ENCODE measurements at places on chromosomes 7 and 10. TPM values are rescaled to one million over a fixed set of nuclear protein-coding genes. Genes with fewer than 3 reads are reported as not detected.

Gene TYW1B
- total RNA-seq = 3.0 TPM

DNA sequence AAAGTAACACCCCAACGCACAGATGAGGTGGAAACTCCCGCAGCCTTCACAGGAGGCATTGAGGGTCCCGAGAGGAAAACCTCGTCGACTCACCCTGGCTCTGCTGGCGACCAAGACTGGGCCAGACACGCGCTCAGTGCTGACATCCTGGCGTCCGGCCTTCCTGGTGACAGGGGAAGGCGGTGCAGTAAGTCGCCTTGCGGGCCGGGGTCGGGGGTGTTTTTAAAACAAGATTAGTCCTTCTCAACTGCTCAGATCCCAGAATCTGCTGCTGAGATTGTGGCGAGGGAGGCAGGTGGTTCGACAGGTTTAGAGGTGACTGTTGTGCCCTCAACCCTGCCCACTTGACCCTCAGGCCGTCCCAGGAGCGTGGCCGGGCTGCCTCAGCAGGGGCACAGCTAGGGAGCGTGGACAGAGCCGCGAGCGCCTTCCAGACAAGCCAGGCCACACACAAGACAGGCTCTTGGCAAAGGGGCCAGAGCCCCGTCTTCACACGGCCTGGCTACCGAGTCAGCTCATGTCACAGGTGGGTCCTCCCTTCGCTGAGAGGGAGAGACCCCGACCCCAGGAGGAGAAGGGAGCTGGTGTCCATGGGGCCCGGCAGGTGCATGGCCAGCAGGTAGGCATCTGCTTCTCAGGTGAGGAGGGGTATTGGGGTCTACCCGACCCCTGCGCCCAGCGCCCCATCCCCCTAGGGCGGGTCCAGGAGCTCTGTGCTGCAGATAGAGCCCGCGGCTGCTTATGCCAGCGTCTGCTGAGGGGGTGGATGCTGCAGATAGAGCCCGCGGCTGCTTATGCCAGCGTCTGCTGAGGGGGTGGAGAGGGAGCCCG is 81.6 kb downstream of the DNAJB6 start:
- DNase-seq = no peak
- no peak overlapping the region for H3K4me3 ChIP-seq
- H3K4me1 ChIP-seq = no peaks in the 10 kb centered on the region
- peaks cover 33% of the 10 kb centered on the region for H3K36me3 ChIP-seq

DNA sequence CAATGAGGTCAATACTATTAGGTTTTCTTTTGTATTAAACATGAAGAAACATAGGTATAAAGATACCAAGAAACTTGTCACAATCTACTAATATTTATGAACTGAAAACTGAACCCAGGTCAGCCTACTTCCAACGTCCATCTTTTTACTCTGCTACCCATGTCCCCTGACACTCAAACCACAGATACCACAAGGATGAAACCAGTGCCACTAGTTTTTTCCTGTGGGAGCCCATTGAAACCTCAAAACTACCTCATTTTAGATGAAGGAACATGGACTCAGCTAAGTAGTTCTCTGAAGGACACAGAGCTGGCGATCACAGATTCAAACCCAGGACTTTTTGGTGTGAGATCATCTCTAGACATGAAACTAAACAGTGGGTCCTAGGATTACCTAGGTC is 6.8 kb downstream of the TET1 start:
- H3K27me3 ChIP-seq = no peaks in the 10 kb centered on the region
- peaks cover 5% of the 10 kb centered on the region for H3K36me3 ChIP-seq
- no peak overlapping the region for H3K4me3 ChIP-seq
- DNase-seq = no peak
- H3K4me1 ChIP-seq = no peaks in the 10 kb centered on the region

Gene MDFIC
- 7.4 TPM for total RNA-seq

GRCh38 chr10:98492763-98493162 is 46.0 kb upstream of the HPS1 start:
- no peaks in the 10 kb centered on the region for H3K36me3 ChIP-seq
- no peak for DNase-seq
- no peak overlapping the region for H3K4me3 ChIP-seq
- H3K27ac ChIP-seq = no peak overlapping the region
- no peaks in the 10 kb centered on the region for H3K27me3 ChIP-seq

- no peaks in the 10 kb centered on the region for H3K27me3 ChIP-seq
- no peaks in the 10 kb centered on the region for H3K36me3 ChIP-seq
- no peaks in the 10 kb centered on the region for H3K4me1 ChIP-seq
- no peak overlapping the region for H3K4me3 ChIP-seq
Measured at GRCh38 chr10:78222096-78222790, 188.6 kb downstream of the RPS24 start.

DNA sequence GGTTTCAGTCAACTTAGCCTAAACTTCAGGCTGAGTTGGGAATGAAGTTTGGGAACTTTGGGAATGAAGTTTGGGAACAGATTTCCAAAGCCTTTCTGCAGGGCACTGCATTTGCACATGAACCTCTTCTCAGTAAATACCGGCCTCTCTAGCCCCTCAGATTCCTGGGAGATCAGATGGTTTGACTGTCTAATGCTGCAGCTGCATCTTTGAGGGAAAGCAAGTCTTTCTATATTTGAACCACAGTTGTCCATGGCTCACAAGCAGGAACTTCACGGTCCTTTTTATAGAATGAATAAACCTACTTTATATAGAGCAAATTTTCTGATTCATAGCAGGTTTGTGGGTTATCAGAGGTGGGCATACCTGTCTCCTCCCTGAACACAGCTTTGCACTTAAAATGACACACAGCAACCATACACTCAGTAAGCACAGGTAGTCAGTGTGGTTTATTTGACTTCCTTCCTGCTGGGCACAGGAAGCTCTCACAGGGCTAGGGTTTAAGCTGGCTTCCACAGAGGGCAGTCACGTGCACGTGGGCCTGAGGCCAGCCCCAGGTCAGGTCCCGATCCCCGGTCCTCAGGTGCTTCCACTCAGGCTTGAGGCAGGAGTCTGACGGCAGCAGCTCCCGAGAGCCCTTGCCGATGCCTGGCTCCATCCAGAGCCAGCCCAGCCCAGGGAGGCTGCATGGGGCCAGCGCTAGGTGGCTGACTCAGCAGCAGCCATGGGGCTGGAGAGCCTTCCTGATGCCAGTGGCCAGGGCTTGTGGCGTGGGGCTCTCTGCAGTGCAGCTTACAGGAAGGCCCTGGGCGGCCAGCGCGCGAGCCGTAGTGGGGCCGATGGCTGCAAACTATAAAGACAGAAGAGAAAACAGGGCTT is 12.8 kb upstream of the MMP21 start:
- no peaks in the 10 kb centered on the region for H3K4me1 ChIP-seq
- DNase-seq = peak; percentile 68
- H3K4me3 ChIP-seq = no peak overlapping the region
- H3K27me3 ChIP-seq = no peaks in the 10 kb centered on the region
- no peak overlapping the region for H3K27ac ChIP-seq
- peaks cover 19% of the 10 kb centered on the region for H3K36me3 ChIP-seq

GRCh38 chr10:46232084-46232483 is 54.7 kb upstream of the ANTXRL start:
- no peak overlapping the region for H3K4me3 ChIP-seq
- peak; percentile 28 for DNase-seq
- no peak overlapping the region for H3K27ac ChIP-seq
- H3K36me3 ChIP-seq = no peaks in the 10 kb centered on the region

DNA sequence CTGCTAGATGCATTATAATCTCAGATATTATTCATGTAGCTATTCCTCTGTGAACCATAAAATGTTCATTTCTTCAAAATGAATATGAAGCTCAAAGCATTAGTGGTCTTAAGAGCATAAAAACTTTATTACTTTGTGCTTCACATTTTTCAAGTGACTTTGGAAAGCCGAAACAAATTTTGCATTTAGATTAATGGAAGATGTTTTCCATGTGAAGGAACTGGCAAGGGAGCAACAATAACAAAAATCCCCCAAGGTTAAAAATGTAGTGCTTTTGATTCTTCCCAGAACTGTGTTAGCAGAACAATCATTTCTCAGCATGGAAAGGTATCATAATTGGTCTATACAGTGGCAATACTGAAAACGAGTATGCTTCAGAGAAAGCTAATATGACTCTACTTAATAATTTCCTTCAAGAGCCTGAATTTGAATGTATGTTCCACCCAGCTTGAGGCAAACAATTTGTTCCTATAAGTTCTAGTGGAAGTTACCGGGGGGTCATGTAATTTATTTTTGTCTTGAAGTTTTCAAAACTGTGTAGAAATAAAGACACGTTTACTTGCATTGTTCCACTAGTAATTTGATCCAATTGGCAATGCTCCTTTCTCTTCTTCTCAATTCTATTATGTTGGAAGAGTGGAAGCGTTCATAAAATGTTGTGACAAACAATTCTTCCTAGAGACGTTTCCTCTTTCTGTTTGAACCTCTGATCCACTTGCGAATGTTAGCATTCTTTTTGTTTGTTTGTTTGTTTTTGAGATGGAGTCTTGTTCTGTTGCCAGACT is 665.4 kb downstream of the AUTS2 start:
- no peaks in the 10 kb centered on the region for H3K4me1 ChIP-seq
- no peaks in the 10 kb centered on the region for H3K36me3 ChIP-seq
- no peak for DNase-seq
- H3K4me3 ChIP-seq = no peak overlapping the region
- no peak overlapping the region for H3K27ac ChIP-seq
- H3K27me3 ChIP-seq = no peaks in the 10 kb centered on the region

Gene MEIG1
- 0.46 TPM for total RNA-seq

GRCh38 chr10:73093922-73094850 is 2.5 kb downstream of the P4HA1 start:
- H3K27me3 ChIP-seq = no peaks in the 10 kb centered on the region
- H3K4me1 ChIP-seq = no peaks in the 10 kb centered on the region
- no peak for DNase-seq
- H3K36me3 ChIP-seq = no peaks in the 10 kb centered on the region
- H3K27ac ChIP-seq = no peak overlapping the region
- peak overlapping the region; percentile 98 for H3K4me3 ChIP-seq

GRCh38 chr7:75650681-75651080 is 88.1 kb downstream of the HIP1 start:
- DNase-seq = peak; percentile 68
- no peaks in the 10 kb centered on the region for H3K4me1 ChIP-seq
- H3K4me3 ChIP-seq = no peak overlapping the region
- no peaks in the 10 kb centered on the region for H3K36me3 ChIP-seq
- H3K27ac ChIP-seq = no peak overlapping the region

DNA sequence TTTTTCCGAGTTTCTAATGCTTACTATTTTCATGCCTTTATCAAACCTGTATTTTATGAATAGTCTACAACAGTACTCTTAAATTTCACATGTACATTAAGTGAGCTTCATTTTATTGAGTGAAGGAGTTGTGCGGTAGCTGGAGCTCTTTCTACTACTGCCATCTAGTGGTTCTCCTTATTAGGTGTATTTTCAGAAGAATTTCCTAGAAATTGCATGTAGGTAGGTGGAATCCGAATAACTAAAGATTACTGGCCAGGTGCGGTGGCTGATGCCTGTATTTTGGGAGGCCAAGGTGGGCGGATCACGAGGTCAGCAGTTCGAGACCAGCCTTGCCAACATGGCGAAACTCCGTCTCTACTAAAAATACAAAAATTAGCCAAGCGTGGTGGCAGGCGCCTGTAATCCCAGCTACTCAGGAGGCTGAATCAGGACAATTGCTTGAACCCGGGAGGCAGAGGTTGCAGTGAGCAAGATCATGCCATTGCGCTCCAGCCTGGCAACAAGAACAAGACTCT is 38.3 kb downstream of the LRRC72 start:
- no peak for DNase-seq
- H3K4me1 ChIP-seq = no peaks in the 10 kb centered on the region
- H3K4me3 ChIP-seq = no peak overlapping the region
- no peaks in the 10 kb centered on the region for H3K27me3 ChIP-seq
- H3K27ac ChIP-seq = no peak overlapping the region

Gene OR2A1
- total RNA-seq = not detected

DNA sequence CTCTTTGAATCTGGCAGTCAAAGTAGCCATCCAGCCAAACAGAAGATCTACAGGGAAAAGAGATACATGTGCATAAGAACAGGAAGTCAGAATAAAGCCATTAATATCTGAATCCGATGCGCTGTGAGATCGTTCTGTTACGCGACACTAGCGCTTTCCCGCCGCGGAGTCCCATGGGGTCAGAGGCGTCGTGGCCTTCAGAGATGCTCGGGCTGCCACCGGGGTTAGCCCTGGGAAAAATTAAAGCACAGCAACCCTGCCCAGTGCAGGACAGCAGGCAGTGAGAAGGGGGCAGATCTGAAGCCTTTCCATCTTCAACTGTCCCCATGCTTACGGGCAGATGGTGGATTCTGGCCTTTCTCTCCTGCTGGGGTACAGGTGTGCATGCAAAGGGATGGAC is 225.6 kb upstream of the MGMT start:
- no peaks in the 10 kb centered on the region for H3K4me1 ChIP-seq
- no peak overlapping the region for H3K27ac ChIP-seq
- H3K4me3 ChIP-seq = no peak overlapping the region
- no peak for DNase-seq

Gene PON1
- total RNA-seq = 0.48 TPM

- no peaks in the 10 kb centered on the region for H3K4me1 ChIP-seq
- no peaks in the 10 kb centered on the region for H3K36me3 ChIP-seq
- no peak overlapping the region for H3K4me3 ChIP-seq
- H3K27ac ChIP-seq = no peak overlapping the region
- peak; percentile 88 for DNase-seq
Measured at GRCh38 chr10:131775433-131775832, 125.4 kb upstream of the PPP2R2D start.

Gene AGR3
- not detected for total RNA-seq

Gene PRLHR
- not detected for total RNA-seq

DNA sequence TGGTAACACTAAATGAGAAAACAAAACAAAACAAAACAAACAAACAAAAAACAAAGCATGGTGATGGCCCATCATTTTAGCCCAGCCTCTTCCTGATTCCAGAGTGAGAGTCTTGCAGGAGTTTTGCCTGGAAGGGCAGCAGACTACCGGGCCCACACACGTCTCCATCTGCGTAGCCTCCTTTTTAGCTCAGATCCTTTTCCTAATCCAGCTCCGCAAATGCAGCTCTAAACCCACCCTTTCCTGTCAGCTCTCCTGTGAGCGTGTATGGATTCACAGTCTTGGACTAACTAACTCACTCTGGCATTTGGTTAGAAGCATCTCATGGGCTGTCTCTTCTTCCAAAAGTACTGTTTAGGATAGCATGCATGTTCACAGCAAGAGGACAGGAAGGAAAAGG is 14.0 kb downstream of the OR9A4 start:
- no peaks in the 10 kb centered on the region for H3K4me1 ChIP-seq
- DNase-seq = peak; percentile 50
- no peak overlapping the region for H3K27ac ChIP-seq
- no peaks in the 10 kb centered on the region for H3K27me3 ChIP-seq

Gene CD36
- 0.29 TPM for total RNA-seq

GRCh38 chr7:38743899-38744298 is 112.7 kb upstream of the AMPH start:
- H3K27ac ChIP-seq = no peak overlapping the region
- H3K4me1 ChIP-seq = no peaks in the 10 kb centered on the region
- no peak overlapping the region for H3K4me3 ChIP-seq
- peaks cover 47% of the 10 kb centered on the region for H3K36me3 ChIP-seq

DNA sequence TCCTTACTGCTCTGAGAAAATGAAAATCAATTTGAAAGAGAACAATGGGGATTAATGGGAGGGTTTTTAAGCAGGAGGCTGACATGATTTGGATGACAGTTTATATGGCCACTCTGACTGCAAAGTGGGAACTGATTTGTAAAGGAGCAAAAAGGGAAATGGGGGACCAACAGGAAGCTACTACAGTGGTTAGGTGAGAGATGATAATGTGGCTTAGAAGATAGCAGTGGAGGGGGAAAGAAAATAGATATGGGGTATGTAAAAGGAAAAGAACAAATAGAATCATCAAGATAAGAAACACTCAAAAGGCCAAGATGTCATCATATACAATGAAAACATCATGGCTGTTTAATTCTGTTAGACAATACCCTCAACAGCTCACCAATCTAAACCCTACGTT is 177.5 kb downstream of the ANK3 start:
- no peaks in the 10 kb centered on the region for H3K36me3 ChIP-seq
- H3K4me1 ChIP-seq = no peaks in the 10 kb centered on the region
- H3K27ac ChIP-seq = no peak overlapping the region
- H3K4me3 ChIP-seq = peak overlapping the region; percentile 3

Gene ADK
- total RNA-seq = 22.3 TPM

Measured in endodermal cell (in vitro differentiated cells).